ENCODE measurements at places on chromosomes 1 and 21.

DNA sequence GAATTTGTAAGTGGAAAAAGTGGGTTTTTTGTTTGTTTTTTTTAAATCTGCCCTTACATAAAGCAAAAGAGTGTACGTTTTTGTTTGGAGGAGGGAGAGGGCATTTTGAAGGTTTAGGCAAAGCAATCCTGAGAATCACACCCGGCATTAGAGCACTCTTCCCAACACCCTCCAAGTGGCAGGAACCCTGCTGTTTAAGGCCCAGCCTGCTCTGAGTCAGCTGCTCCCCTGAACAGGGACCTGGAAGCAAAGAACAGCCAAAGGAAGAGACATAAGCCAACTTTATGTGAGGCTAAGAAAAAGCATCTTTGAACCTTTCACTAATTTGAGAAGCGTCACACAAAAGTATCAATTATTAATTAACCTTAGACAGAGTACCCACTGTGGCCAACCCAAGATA is 16.9 kb downstream of the MTFR1L start:
- DNase-seq = no peak

DNA sequence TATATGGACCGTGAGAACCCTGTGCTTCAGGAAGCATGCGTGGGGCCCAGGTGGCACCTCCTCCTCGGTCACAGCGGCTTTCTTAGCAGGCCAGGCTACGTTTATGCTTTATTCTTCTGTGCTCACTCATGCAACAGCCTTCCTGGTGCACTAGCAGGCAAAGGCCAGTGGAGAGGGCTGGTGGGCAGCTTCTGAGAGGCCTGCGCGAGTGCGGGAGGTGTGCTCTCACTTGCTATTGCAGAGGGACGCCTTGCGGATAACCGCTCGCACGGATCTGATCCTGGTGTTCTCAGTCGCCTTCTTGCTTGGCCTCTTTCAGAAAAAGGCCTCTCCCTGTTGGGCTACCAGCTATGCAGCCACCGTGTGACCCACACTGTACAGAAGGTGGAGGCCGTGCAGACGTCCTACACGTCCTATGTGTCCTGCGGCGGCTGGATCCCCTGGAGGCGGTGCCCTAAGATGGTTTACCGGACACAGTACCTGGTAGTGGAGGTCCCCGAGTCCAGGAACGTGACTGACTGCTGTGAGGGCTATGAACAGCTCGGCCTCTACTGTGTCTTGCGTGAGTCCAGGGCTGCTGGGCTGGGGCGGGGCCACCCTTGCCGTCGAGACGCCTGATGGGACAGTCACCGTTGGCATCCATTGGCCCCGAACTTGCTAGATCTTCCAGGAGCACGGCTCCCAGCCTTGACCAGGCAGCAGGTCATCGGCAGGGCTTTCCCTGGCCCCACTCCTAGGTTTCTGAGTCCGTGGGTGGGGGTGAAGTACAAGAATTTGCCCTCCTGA is 4.8 kb downstream of the UMODL1 start:
- DNase-seq = no peak

DNA sequence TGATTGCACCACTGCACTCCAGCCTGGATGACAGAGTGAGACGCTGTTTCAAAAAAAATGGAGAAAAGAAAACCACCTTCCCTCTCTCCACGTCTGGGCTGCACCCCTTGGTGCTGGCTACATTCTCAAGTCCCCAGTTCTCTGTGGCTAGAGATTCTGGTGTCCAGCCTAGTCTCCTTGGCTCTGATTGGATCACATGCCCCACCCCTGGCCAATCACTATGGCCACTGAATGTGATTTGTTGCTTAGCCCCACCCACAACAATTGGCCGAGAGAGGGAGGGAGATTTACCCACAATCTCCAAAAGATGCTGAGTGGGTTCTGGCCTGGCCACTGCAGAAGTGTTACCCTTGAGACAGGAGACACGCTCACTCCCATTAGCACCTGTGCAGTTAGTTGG is 39.4 kb downstream of the FHAD1 start:
- DNase-seq = no peak

DNA sequence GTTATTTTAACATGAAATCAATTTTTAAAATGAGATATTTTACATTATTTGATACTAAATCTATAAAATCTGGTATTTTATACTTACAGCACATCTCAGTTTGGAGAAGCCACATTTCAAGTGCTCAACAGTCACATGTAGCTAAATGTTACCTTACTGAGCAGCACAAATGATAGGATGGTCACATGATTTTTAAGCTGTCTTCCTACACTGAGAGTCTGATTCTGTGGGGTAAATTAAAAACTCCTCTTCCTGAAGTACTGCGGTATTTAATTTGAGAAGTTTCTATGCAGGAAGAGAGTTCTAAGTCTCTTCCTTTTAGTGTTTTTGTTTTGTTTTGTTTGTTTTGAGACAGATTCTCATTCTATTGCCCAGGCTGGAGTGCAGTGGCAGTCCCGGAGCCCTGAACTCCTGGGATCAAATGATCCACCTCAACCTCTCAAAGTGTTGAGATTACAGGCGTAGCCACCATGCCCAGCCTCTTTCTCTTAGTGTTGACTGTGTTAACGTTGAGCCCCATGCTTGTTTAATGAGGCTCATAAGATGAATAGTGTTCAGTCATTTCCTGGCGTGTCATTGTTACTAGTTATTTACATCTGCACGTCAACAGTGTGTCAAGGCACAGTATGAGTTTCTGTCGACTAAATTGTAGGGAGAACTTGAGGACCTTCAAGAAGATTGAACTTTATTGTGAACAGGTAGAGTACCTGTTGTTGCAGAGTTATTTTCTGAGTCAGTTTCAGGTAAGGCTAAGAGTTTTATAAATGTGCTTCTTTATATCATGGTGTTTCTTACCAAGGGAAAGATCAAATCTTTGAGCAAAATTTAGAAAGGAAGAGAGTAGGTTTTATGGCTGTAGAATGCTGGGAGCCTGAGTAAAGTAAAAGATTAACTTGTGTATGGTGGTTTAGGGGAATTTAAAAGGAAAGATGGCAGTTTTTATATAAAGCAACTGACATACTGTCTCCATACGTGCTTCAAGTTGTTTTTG is 3.3 kb downstream of the CNST start:
- no peak for DNase-seq

DNA sequence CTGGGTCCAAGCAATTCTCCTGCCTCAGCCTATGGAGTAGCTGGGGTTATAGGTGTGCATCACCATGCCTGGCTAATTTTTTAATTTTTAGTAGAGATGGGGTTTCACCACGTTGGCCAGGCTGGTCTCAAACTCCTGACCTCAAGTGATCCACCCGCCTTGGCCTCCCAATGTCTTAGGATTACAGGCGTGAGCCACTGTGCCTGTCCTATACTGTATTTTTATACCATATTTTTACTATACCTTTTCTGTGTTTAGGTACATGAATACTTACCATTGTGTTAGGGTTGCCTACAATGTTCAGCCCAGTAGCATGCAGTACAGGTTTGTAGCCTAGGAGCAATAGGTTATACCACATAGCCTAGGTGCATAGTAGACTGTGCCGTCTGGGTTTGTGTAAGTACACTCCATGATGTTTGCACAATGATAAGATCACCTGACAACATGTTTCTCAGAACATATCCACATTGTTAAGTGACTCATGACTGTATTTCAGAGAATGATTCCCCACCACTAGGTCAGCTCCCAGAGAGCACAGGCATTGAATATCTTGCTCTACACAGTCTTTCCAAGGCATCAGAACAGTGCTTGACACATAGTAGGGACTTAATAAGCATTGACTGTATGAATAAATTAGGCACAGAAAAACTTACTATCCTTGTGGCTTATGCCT is 6.0 kb upstream of the CITED4 start:
- no peak for DNase-seq

GRCh38 chr1:87778896-87779295 is 450.2 kb downstream of the LMO4 start:
- no peak for DNase-seq

- no peak for DNase-seq
Observed at GRCh38 chr21:18518054-18518481, 114.5 kb upstream of the TMPRSS15 start.

GRCh38 chr1:47483651-47484050 is 45.8 kb downstream of the FOXD2 start:
- DNase-seq = no peak

DNA sequence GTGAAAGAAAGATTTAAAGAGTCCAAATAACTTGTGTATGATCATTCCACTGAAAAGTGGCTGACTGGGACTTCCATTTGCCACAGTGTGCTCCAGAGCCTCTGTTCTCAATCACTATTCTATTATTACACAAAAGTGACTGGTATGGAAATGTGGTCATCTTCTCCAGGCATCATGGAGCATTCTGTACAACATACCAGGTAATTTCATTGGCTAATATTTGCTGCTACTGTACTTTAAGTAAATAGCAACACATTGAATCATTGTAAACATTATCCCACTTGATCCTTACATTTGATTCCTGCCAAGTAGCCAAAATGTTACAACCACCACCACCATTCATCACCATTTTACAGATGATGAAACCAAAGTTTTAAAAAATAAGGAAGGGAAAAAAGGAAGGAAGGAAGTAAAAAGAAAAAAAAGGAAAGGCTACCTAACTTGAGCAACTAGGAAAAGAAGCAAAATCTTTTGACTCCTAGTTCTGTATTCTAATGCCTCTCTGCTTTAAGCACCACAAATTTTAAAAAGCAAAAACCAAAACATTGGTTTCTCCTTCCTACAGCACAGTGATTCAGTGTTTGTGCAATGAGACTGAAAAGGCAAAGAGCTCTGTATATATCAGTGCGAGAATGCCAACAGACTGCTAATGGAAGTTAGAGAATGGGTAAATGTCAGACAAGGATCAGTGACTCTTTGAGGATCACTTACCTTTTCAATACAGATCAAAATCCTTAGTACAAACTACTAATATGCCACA is 361.4 kb upstream of the PTBP2 start:
- DNase-seq = no peak

DNA sequence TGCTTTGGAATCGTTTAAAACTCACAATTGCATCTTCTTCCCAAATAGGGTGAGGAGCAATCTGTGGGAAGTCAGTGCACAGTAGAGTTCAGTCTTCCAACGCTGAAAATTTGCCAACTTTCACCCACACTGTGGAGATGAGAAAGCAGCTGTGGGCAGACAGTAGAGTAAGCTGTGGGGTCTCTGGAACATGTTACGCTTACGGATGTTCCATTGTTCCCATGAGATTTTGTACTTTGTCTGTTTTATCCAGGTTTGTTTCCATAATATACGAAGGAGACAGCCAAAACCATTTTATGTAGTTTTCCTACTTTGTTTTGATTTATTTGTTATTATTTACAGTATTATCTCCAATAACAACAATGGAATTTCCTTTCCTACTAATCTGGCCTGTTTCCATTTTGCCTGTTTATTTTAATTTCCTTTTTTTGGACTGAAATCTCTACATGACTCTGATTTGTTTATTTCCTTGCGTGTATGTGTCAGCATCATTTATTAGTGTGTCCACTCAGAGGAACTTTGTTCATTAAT is 65.1 kb upstream of the RGL1 start:
- no peak for DNase-seq

All from activated T-helper 1 cell treated with anti-CD3 and anti-CD28 coated beads, Interleukin-2, amount 50 U/mL, for 16 hours (primary cell).